ENCODE measurements at places on chromosomes 1 and 21.

GRCh38 chr1:216599851-216600250 lies 123.4 kb downstream of the ESRRG start:
- peaks cover 60% of the 10 kb centered on the region for H3K4me1 ChIP-seq
- no peaks in the 10 kb centered on the region for H3K27me3 ChIP-seq
- H3K36me3 ChIP-seq, result no peaks in the 10 kb centered on the region

- H3K27me3 ChIP-seq, result no peaks in the 10 kb centered on the region
- DNase-seq, result no peak
- H3K4me3 ChIP-seq, result no peak overlapping the region
- no peaks in the 10 kb centered on the region for H3K4me1 ChIP-seq
Observed at GRCh38 chr1:45001011-45001481, 10.1 kb downstream of the HECTD3 start.

DNA sequence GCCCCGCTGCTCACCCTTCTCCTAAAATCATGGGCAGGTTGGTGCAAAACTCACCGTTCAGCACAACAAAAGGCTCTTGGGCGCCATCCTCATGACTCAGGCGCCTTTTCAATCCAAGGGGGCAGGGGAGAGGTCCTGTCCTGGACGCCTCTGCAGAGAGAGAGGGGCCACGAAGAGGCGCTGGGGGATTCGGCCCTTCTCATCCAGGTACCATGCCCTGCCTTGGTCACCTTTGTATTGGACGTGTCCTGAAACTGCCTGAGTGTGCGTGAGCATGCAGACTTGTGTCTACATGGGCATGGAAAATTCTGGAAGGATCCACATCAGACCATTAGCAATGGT lies 53.5 kb downstream of the SLC37A1 start:
- H3K36me3 ChIP-seq, result peaks cover 11% of the 10 kb centered on the region
- H3K27ac ChIP-seq, result no peak overlapping the region
- no peak for DNase-seq
- H3K27me3 ChIP-seq, result no peaks in the 10 kb centered on the region
- H3K4me3 ChIP-seq, result no peak overlapping the region

DNA sequence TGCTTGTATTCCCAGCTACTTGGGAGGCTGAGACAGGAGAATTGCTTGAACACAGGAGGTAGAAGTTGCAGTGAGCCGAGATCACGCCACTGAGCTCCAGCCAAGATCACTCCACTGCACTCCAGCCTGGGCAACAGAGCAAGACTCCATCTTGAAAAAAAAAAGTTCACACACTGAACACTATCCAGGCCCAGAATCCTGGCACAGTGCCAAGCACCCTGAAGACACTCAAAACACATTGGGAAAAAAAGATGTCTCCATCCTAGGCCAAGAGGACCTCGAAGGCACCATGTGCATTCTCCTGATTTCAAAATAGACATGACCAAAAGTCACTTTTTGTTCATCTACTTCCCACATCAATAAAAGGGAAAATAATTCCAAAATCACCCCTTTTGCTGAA lies 38.7 kb downstream of the SLC9A1 start:
- H3K4me1 ChIP-seq, result peaks cover 27% of the 10 kb centered on the region
- DNase-seq, result no peak
- H3K27ac ChIP-seq, result no peak overlapping the region
- no peaks in the 10 kb centered on the region for H3K27me3 ChIP-seq
- H3K4me3 ChIP-seq, result no peak overlapping the region
- H3K36me3 ChIP-seq, result peaks cover 9% of the 10 kb centered on the region

DNA sequence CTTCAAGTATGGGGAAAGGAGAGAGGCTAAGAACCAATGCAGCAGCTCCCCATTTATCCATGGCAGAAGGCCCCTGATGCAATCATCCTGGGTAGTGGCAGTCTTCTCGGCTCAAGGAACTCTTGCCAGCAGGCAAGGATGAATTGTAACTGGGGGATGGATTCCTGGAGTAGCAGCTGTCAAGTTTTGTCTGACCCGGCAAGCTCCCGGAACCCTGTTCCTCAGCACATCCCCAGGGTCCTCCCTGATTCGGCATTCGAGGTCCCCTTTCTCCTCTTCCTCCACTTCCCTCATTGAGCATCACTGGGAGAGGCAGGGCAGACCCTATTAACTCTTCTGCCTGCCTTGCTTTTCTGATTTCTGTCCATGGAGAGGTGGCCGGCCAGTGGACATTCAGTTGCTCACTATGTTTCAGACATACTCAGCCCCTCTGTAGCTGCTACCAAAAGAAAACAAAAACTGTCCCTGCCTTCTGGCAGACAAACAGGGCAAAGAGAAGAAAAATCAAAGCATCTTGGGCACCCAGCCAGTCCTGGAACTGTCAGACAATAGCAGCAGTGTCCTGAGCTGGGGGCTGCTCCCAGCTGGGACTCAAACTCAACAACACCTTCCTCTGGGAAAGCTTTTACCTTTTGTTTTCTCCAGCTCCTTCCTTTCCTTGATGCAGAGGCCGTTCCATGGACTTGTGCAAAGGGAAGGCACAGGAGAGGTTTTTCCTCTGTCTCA lies 5.6 kb upstream of the PTCH2 start:
- DNase-seq, result no peak
- H3K27ac ChIP-seq, result no peak overlapping the region
- no peak overlapping the region for H3K4me3 ChIP-seq
- H3K4me1 ChIP-seq, result peaks cover 3% of the 10 kb centered on the region

All from mesothelial cell of epicardium (in vitro differentiated cells).